ENCODE measurements at places on chromosomes 12 and 14.

GRCh38 chr12:57334219-57334618, 83.2 kb upstream of the STAC3 start:
- no peaks in the 10 kb centered on the region for H3K4me1 ChIP-seq
- no peak for DNase-seq
- H3K27me3 ChIP-seq: no peaks in the 10 kb centered on the region
- no peak overlapping the region for H3K27ac ChIP-seq
- peaks cover 11% of the 10 kb centered on the region for H3K36me3 ChIP-seq

GRCh38 chr14:89624500-89625156, 207.6 kb upstream of the FOXN3 start:
- peaks cover 7% of the 10 kb centered on the region for H3K4me1 ChIP-seq
- H3K27ac ChIP-seq: no peak overlapping the region
- DNase-seq: no peak
- no peaks in the 10 kb centered on the region for H3K36me3 ChIP-seq

GRCh38 chr12:106897082-106897481, 58.6 kb upstream of the TMEM263 start:
- H3K4me3 ChIP-seq: no peak overlapping the region
- peaks cover 9% of the 10 kb centered on the region for H3K27me3 ChIP-seq
- peaks cover 2% of the 10 kb centered on the region for H3K4me1 ChIP-seq
- DNase-seq: no peak

DNA sequence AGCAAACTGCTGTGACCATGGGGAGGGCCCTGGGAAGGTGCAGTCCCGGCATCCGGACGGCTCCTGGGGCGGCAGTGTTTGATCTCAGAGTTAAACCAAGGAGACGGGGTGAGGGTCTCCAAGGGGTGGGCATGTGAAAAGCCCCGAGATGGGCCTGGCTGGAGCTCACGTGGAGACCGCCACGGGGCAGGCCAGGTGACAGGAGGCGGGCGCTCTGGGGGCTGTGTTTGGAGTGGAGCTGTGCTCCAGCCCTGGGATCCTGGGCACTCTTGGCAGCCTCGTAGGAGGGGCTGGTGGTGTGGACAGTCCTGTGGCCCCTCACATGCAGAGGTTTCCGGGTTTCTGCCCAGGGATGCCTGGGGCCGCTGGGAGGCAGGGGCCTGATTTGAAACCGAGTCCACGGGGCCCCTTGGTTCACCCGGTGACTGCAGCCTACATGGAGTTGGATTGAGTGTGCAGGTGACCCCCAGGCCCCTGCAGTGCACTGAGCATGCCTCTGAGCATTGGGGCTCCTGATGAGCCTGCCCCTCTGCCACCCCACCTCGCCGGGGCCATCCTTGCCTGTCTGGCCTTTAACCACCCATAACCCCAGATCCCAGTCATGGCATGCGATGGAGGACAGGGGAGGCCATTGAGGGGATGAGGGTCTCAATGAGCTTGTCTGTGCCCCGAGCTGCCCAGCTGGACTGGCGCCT, 8.4 kb downstream of the KIF26A start:
- H3K27ac ChIP-seq: no peak overlapping the region
- H3K27me3 ChIP-seq: peaks cover 47% of the 10 kb centered on the region
- H3K4me1 ChIP-seq: peaks cover 25% of the 10 kb centered on the region
- no peak overlapping the region for H3K4me3 ChIP-seq
- no peaks in the 10 kb centered on the region for H3K36me3 ChIP-seq

DNA sequence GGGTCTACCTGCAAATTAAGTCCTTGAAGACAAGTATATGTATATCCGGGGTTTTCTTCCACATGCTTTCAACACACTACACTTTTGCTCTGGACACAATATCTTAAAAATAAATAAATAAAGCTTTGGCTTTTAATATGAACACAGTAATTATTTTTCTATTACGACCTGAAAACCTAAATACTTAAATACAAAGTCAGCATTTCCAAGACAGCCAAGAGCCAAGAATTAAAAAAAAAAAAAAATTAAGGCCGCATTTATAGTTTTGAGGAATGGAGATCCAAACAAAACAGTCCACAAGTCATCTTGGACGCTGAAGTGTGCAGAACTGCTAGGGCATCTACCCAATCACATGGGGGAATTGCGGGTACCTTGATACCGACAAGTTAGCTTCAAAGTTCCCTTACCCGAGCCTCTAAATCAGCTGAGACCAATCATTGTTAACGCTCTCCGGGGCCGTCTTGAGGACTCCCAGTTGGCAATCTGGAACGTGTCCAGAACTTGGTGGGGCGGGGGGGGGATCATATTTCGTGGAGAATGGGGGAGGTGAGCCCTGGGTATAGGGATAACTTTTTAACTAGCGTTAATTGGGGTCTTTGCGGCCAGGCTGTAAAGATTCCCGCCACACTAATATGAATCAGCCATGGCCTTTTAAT, 731 bp upstream of the PCNX4 start:
- no peaks in the 10 kb centered on the region for H3K27me3 ChIP-seq
- DNase-seq: peak; percentile 75
- no peaks in the 10 kb centered on the region for H3K36me3 ChIP-seq
- peak overlapping the region; percentile 84 for H3K4me3 ChIP-seq

- H3K27ac ChIP-seq: no peak overlapping the region
- no peaks in the 10 kb centered on the region for H3K36me3 ChIP-seq
- peaks cover 5% of the 10 kb centered on the region for H3K27me3 ChIP-seq
- H3K4me3 ChIP-seq: no peak overlapping the region
- H3K4me1 ChIP-seq: peaks cover 2% of the 10 kb centered on the region
These were observed 73.0 kb downstream of the NINJ2 start for GRCh38 chr12:590206-590750.

Measured in mesenchymal stem cell (in vitro differentiated cells and primary cell).